ENCODE measurements at places on chromosomes 2 and 18.

DNA sequence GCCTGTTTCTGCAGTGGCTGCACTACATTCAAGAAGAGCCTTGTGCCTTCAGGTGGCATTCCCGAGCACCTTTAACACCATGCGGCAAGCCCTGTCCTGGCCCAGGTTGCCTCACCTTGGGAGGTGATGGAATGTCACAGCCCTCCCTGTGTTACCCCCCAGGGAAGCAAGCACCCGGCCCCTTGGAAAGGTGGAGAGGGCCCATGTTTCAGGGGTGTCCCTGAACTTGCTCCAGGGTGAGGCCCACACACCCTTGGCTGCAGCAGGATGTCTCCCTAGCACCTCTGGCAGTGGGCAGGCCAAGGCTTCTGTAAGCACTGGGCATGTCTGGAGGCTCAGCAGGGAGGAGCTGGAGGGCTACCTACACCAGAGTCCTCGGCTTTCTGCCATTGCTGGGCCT, 29.3 kb upstream of the ACAA2 start:
- DNase-seq, result no peak

- DNase-seq, result no peak
Measured at GRCh38 chr2:11254100-11254536, 90.3 kb downstream of the ROCK2 start.

DNA sequence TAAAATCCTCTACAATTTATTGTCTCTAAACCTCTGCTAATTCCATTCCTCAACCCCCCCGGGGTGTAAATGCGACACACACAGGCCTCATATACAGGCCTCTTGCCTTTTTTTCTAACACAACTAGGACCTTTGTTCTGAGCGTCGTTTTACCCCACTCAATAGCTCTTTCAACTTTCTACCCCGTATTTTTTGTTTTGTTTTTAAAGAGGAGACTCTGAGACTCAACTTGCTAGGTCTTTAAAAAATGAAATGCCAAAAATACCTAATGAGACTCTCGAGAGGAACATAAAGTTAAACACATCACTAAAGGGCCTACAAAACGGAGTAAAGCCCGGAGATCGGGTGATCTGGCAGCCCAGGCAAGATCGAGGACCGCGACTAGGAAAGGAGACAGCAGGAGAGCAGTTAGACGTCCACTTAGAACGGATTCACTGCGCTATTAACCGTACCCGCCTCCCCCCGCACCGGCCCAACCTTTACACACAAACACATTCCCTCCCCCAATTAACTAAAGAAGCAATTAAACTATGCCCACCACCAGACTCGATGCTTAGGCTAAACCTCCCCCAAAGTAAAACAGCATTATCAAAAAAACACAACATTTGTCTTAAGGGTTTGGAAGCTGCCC, 1.7 kb downstream of the TRIP12 start:
- DNase-seq, result no peak

DNA sequence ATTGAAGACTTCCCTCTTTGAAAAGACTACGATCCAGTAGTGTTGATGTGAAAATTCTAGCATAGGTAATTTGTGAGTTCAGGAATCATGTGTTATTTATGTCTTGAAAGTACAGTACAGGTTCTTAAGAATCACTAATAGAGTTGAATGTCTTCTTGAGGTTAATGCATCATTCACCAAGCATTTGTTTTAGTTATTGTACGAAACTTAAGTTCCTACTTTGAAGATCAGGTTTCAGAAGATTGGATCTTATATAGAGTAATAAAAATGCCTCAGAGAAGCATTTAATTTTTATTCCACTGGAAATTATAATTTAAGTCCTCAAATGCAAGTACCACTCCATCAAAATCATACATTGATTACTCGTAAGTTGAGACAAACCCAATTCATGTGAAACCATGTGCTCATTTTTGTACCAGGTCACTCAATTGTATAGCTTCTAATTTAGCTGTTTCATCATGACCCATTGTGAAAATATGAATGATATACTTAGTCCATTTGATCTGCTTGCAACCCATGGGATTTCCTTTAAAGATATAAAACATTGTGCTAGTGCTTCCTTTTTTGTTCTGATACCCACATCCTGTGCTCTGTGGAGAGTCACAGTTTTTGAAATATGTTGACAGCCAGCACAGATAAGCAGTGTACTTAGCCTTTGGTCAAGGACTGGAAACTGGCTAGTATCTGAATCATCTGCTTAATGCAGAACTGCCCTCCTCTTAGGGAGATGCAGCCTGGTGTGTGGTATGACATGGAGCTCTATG, 22.5 kb upstream of the RAB27B start:
- DNase-seq, result no peak

GRCh38 chr2:64675860-64676259, 22.1 kb upstream of the SERTAD2 start:
- DNase-seq, result no peak

GRCh38 chr2:10790228-10790973, 22.2 kb downstream of the PDIA6 start:
- DNase-seq, result no peak

GRCh38 chr2:202758128-202758527, 113.4 kb downstream of the ICA1L start:
- DNase-seq, result no peak

DNA sequence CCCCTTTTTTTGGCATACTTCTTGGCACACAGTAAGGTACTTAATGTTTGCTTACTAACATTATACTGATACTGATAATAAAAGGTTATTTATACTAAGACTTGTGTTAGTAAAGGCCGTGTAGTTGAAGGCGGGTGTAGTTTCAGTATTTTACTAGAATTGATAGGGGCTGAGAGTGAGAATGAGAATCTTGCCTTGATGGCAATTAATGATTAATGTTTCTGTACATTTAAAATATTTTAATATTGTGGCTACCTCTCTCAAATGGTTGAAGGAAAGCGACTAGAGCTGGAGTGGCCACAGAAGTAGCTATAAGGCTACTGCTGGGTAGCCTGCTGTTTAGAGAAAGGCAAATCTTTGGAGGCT, 29.3 kb downstream of the PELI1 start:
- DNase-seq, result no peak

GRCh38 chr2:219772103-219772635, 144.7 kb downstream of the SLC4A3 start:
- no peak for DNase-seq

DNA sequence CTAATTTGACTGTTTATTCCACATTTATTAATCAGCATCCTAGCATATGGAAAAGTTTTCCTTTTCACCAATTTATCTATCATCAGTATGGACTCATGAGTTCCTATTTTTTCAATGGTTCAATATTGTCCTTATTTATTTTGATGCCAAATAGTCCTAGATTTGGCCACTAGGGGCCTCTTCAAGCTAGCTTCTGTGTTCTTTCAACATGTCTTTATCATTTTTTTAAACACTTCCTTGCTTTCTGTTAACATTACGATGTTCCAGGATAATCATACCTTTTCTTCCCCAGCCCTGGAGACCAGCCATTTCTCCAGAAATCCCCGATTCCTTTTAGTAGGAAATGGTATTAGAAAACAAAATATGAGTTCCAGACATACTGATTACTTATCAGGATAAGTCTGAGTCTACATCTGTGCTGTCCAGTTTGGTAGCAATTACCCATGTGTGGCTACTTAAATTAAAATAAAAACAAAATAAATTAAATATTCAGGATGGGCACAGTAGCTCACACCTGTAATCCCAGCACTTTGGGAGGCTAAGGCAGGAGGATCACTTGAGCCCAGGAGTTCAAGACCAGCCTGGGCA, 70.6 kb downstream of the RPE start:
- DNase-seq, result no peak

- DNase-seq, result no peak
Measured at GRCh38 chr18:12254136-12254819, at the start of gene CIDEA. Gene CIDEA (plus strand): TSS chr18:12254361. CDS start chr18:12254384, 23 bp downstream.

DNA sequence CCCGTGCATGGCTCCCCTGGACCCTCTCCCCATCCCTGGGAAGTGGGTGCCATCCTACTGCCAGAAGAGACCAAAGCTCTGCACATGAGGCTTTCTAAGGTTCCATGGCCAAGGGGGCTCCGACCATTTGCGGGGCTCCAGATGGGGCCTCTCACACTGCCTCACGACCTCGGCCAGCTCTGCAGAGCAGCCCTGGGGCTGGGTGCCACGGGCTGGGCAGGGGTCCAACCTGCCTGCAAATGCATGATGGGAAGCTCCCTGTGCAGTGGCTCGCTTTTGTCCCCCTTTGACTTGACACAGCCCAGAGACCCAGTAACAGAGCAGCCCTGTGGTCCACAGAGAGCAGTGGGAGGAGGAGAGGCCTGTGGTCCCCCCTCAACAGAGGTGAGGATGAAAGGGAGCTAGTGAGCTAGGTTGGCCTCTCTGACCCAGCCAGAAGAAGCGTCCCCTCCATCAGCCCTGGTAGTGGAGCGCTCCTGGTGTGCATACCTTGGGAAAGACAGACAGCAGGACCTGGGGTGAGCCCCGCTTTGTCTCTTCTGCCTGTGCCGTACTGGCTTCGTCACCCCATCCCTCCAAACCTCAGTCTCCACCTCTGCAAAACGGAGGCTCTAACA, 174.1 kb downstream of the DDX1 start:
- DNase-seq, result no peak

GRCh38 chr2:162556996-162557395, 213.1 kb downstream of the GCA start:
- no peak for DNase-seq

- DNase-seq, result no peak
Measured at GRCh38 chr18:29960539-29960938, 1082.0 kb downstream of the DSC3 start.

DNA sequence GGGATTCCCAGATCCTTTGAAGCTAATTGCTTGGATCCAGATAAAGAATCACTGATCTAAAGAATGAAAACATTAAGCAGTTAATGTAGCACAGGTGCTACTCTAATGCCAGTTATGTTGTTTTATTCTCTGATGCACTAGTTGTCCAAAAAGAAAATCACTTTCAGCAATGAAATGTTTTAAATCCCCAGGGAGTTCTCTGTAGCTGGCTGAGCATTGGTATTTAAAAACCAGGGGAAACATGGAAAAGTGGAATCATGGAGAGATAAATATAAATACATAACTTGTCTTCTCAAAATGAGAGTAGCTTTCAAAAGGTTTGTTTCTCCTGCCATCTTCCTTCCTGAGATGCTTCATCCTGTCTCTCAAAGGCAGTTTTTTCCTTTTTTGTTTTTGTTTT, 37.7 kb downstream of the CD302 start:
- no peak for DNase-seq

DNA sequence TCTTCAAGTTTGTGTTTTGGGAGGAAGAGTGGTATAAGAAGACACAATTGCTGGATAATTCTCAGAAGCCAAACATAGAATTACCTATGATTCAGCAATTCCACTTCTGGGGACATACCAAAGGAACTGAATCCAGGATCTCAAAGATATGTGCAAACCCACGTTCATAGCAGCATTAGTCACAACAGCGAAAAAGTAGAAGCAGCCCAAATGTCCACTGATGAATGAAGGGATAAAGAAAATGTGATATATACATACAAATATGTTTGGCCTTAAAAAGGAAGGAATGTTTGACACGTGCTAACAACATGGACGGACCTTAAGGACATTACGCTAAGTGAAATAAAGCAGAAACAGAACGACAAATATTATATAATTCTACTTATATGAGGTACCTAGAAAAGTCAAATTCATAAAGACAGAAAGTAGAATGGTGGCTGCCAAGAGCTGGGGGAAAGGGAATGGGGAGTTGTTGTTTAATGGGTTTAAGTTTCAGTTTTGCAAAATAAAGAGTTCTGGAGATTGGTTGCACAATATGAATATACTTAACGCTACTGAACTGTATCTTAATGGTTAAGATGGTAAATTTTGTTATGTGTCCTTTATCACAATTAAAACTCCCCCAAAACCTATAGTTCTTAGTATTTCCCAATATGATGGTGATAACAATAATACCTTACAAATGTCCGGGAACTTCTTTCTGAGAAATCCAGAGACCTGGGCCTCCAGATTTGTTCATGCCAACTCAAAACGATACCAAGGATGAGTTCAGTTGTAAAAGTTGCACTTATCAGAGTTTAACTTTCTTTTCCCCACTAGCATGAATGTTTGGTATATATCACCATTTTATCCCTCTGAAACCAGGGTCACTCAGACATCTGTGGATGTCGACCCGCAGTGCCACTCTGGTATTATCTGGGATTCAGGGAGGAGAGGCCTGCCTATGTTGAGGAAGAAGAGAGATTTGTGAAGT, 33.7 kb upstream of the WIPF1 start:
- DNase-seq, result no peak

DNA sequence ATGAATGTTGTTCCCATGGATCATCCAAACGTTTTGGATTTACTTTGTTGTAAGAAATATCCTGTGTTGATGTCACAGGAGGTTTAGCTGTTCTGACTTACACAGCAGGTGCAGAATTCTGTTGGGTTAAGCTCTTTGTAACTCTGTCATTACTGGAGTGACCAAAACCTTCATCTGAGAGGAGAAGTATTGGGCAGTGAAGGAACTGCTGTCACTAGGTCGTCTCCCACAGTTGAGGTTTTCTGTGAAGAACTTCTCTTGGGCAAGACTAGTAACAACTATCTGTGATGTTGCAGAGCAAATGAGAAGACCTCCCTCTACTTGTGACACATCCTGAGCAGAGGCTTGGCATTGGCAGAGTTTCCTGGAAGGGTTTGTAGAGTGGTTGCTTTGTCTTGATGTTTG, 2.9 kb downstream of the SPTBN1 start:
- DNase-seq, result no peak

Measured in left renal pelvis (tissue), 4 donors.